NCI-H526 treated with DMSO at 0.1 percent for 48 hours (cell line): ENCODE measurements at places on chromosomes 4 and X.

DNA sequence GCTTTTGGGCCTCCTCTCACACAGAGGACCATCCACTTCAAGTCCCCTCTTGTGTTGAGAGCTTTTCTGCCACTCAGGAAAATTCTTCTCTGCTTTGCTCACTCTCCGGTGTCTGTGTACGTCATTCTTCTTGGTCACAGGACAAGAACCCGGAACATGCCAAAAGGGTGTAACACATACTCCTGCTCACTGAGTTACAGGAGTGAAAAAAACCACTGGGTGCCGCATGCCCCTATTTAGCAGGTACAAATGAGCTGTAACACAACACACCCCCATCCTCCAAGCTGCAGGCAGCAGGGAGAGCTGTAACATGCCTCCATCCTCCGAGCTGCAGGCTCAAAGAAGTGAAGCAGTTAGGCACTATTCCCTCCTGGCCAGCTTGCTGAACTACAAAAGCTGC is 13.0 kb upstream of the CXCL2 start:
- no peak for DNase-seq

- DNase-seq, result no peak
Measured at GRCh38 chr4:96356591-96357370, 516.9 kb downstream of the PDHA2 start.

DNA sequence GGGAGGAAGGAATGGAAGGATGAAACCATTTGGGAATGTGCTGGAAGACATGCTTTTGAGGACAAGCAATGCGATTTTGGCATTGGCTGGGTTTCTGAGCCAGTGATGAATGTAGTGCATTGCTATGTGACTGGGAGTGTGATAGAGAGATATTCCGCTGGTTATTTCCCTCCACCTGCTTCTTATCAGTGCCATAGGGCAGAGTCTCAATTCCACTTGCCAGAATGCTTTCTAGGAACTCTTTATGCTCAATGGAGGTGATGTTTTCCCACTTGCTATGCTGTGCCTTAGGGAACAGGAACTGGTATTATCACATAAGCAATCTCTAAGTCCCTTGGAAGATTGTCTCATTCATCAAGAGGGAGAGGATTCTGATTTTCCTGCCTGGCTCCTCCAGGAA is 28.0 kb downstream of the TBL1X start:
- DNase-seq, result no peak

- DNase-seq, result no peak
Measured at GRCh38 chr4:82293304-82293703, 80.5 kb downstream of the HNRNPD start.

DNA sequence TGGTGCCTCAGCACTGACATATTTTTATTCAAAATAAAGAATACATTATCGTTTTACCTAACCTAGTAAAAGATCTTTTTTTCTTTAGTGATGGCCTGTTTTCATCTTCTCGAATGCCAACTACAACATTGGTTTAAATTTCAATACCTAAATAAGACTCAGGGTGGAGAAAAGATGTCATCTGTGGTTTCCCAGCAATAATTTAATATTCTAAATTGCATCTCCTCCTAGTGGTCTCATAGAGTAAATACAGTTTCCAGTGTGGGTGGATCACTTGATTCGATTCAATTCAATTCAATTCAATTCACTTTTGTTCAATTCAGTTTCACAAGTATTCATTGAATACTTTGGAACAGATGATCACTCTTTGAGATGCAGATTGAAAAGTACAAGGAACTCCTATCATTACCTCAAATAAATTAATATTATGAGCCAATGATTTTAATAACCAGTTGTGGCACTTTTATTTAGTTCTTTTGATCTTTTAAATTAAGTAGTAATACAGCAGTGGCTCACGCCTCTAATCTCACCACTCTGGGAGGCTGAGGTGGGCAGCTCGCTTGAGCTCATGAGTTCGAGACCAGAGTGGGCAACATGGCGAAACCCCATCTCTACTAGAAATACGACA is 427.2 kb downstream of the FAT4 start:
- no peak for DNase-seq

DNA sequence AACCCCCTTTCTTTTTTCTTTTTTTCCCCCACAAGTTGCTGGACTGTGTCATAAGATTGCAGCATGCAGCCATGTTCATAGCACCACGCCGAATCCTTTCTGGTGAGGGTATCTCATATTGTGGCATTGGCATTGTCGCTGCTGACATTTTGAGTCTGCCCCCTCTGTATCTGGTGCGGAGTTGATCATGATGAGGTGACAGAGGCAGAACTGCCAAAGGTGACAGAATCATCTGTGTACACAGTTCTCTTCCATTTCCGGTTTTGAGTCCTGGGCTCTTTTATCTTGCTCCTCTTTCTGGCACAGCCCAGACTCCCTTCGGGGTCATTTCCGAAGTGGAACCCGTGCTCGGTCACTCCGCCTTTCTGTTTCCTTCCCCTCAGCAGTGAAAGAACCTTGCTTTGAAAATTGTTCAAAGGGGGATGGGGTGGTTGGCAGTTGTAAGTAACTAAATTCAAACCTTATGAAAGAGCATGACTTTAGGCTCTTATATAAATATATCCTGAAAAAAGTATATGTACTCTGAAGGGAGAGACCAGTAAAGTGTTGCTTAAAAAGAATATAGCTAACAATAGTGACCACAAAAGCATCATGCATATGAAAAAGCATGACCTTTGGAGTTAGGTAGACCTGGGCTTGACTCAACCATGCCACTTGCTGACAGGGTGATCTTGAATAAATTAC is 55.0 kb upstream of the BMP2K start:
- no peak for DNase-seq

- no peak for DNase-seq
Measured at GRCh38 chr4:7418131-7418943, 16.4 kb downstream of the PSAPL1 start.

DNA sequence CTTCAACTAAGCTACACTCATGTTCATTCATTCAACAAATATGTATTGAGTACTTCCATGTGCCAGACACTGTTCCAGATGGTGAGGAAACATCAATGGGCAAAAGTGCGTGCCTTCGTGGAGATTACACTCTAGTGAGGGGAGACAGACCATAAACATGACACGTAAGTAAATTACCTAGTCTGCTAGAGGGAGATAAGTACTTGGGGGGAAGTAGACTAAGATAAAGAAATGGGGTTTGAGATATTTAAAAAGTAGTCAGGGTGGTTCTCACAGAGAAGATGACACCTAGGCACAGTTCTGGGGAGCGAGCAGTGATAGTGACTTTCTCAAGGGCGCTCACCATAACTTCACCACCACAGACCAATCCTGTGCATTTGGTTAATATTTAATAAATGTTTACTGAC is 11.7 kb downstream of the JCHAIN start:
- DNase-seq, result no peak

DNA sequence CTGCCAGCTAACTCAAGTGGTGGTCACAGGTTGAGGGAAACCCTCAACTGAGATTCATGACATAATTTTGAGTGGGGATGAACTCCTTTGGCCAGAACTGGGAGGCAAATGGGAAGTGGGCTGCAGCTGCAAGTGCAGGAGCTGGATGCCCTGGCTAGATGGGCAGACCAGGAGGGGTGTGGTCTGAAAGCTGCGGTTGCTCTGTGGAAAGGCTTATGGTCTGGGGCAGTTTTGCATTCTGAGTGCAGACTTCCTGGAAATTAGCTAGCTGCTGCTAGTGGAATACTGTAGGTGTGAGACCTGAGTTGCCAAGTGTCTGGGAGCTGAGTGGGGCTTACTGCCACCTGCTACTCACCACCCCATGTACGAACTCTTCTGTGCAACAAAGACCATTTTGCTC is 52.1 kb upstream of the NAP1L2 start:
- DNase-seq, result no peak

- no peak for DNase-seq
Measured at GRCh38 chrX:66050140-66050569, 10.3 kb upstream of the VSIG4 start.

DNA sequence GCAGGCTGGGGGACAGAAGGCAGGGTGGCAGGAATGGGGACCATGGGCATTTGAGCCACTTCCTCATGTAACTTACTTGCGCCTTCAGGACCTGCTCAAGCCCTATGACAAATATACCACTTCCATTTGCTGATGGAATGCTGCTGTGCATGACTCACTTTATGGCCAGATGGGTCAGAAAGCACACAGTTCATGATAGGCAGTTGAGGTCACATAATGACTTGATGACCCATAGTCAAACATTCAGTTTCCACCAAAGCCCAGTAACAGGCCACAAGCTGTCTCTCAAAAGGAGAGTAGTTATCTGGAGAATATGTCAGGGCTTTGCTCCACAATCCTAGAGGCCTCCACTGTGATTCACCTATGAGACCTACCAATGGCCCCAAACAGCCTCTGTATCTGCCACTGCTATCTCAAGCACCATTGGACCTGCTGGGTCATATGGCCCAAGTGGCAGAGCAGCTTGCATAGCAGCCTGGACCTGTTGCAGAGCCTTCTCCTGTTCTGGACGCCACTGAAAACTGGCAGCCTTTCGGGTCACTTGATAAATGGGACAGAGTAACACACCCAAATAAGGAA is 5.3 kb upstream of the PAPSS1 start:
- DNase-seq, result no peak

DNA sequence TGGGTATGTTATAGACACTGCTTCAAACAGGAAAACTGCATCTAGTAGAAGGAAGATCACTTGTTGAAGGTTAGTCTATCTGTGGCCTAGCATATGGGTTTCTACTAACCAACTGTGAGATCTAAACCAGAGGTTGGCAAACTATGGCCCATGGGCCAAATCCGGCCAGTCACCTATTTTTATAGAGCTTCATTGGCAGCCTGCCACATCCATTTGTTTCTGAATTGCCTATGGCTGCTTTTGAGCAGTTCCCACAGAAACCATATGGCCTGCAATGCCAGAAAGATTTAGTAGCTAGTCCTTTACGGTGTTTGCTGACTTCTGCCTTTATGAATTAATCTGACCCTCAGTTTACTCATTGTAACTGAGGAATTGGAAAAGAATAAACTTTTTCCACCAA is 71.1 kb downstream of the MID1 start:
- no peak for DNase-seq

DNA sequence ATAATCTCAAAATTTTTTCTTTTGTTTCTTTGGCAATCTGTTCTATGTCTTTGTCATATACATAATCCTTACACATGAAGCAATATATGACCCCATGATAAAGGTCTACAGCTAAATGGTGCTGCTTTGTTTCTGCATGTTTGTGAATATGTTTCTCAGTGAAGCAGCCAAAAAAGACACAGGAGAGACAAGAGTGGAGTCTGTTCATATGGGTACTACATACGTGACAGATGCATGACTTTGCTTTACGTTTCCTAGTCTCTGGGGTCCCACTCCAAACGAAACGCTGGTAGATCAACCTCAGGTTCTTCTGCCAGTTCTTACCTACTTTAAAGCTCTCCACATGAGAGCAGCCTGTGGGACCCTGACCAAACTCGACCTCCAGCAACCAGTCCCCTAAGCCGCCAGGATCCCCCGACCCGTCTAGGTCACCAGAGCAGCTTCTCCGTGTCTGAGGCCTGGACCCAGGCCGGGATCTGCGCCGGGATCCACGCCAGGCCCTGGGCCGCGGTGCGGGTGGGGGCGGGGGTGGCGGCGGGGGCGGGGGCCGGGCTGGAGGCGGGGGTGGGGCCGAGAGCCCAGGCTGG is 1.5 kb downstream of the USP51 start:
- DNase-seq, result no peak

- no peak for DNase-seq
Measured at GRCh38 chrX:69133921-69134542, 31.2 kb downstream of the PJA1 start.

- no peak for DNase-seq
Measured at GRCh38 chrX:69321006-69321655, 155.9 kb upstream of the PJA1 start.

DNA sequence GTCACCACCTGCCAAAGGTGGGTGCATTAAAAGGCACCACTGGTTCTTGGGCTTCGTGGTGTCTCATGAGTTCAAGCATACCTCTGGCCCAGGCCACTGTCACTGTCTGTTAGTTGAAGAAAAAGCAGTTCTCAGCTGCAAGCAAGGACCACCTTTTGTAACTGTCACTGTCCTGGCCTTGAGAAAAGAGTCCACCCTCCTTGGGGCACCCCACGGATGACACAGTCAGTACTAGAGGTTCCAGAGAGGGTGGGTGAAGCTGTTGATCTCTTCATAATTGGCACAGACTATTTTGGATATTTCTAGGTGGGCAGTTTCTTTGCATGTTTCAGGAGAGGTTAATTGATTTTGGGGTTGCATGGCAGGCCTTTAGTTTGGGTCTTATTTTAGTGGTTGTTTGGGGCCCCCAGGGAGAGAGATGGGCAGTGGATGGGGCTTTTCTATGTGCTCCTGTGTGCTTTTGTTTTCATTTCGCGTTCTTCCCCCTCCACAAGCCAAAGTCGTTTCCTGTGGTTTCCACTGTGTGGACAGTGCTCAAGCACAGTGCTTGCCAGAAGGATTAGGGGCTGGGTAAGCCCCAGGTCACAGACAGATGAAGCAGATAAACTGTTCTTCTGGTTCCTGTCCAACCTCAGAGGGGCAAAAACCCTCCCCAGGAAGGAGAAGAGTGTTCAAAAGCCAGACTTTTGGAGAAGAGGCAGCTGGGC is 156.2 kb upstream of the PPP1R2C start:
- DNase-seq, result no peak

DNA sequence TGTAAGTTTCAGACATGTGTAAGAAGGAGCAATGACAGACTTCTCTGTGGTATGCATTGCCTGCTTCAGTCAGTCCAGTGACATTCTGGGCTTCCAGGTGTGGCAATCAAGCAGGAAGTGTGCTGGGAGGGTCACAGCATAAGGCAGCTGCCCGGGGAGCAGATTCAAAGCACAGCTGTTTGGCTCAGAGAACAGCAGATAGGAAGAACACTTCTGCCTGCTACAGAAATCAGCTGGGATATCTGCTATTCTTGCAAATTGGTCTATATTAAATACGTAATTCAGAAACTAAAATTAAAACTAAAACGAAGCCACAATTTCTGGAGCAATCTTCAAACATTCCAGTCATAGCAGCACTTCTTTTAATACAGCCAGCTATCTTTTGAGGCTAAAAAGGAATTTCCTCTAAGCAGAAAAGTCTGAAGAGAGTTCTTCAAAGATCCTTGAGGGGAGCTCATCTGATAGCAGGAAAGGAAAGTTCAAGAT is 47.5 kb upstream of the GALNT7 start:
- no peak for DNase-seq
